ENCODE measurements at places on chromosomes 6 and 20.

- DNase-seq, result no peak
Observed at GRCh38 chr20:53195876-53196610, 223.9 kb downstream of the TSHZ2 start.

DNA sequence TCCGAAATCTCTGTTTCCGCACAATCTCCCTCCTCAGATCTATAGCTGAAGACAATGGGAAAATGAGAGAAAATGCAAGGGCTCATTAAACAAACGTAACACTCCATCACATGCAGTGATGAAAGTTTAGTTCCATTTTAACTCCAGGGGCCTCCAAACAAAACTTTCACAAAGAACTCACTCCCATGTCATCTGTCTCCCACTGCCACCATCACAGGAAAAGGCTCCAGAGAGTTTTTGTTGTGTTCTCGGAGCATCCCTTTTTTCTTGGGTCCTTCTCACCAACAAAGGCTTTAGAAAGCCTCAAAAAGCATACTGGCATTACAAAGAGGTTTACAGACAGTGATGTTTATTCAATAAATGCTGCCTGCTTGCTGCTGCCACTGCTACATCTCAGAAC lies 339.6 kb downstream of the TPBG start:
- DNase-seq, result no peak

DNA sequence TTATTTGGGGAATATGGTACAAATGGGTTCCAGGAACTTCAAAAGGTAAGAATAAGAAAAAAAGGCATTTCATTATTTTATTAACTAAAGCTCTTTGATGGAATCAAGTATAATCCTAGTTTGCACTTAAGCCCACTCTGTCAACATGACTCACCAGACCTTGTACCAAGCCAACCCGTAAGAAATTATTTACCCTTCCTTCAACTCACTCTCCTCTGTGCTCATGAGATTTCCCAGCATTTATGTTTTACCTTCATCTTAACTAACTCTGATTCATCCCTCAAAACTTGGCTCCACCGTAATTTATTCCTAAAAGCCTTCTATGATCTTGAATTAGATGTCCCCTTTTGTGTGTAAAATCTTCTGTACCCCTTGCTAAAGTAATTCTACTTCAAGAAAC lies 308.7 kb downstream of the PKHD1 start:
- DNase-seq, result no peak

GRCh38 chr6:158655569-158656450 lies 6.0 kb downstream of the SYTL3 start:
- DNase-seq, result no peak

DNA sequence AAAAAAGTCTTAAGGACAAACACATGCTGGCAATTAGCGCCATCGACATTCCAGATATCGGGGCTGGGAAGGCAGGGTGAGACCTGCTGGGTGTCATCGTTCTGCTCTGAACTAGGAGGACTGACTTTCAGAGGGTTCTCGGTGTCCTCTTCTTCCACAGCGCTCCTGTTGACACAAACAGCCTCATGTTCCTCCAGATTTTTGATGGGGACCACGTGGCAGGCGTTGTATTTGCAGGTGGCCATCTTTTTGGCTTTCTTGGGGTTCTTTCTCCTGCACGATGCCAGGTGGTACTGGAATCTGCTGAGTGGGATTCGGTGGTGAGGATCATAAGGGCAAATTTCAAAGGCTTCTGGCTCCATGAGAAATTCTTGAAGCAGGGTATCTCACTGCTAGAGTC lies 469 bp downstream of the GTSF1L start:
- no peak for DNase-seq

DNA sequence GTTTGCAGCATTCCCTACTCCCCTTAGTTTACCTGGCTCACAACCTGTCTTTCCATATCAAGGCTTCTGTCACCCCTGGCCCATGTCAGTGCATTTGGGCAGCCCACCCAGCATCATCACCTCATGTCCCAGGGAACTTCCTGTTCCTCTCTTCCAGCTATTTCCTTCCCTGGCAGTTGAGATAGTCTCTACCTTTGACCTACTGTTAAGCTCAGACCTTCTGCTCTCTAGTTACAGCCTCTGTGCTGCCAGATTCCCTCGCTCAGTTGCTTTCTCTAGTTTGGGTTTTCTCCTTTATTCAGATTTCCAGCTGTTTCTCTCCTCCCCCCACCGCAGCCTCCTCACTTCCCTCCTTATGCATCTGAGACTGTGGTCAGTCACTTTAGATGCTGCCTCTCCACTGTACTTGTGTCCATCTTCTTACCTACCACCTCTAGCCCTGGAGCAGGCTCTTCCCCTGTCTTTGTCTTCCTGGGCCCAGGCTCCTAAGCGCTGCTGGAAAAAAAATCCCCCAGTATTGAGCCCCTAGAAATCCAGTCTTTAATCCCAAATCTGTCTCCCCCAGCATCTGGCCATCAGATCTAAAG lies 16.3 kb downstream of the PTPN1 start:
- DNase-seq, result no peak

DNA sequence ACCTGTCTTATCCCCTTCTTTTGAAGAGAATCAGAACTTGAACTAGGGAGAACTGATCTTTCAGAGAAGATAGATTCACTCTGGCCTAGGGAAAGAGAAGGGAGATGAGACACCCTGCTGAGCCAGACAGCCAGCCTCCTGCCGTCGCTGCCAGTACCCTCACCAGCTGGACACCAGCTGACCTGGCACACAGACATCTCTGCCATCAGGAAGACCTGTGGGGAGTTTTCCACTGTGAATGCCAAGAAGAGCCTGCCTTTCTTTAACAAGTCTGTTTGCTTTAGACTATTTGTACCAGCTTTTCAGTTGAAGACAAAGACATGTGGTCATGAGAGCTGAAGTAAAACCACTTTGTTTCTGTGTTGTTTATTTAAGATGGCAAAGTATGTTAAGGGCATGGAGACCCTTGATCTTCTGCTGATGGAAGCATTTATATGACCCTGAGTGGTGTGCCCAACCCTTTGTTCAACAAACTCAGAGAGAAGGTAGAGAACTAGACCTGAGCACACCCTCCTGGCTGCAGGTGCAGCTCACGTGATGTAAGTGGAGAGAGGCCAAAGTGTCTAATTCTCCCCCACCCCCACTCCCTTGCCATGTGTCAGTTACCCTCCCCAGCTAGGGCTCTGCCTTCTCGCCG lies 82.3 kb upstream of the SLC24A3 start:
- DNase-seq, result no peak

DNA sequence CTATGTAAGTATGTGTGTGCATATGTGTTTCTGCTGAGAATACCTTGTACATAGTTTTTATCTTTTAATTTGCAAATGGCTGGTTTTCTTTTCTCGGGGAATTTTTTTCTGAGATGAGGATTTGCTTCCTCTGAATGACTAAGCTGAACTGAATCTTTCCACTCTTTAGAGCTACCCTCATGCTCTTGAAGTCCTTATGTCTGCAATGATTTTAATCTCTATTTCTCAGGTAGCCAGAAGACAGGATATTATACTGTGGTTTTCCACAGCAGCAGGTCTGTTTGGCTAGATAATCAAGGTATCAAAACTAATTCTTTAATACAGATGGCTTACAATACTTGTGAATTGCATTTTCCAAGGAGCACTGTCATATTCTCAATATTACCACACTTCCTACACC lies 114.7 kb downstream of the PLCB1 start:
- DNase-seq, result no peak

DNA sequence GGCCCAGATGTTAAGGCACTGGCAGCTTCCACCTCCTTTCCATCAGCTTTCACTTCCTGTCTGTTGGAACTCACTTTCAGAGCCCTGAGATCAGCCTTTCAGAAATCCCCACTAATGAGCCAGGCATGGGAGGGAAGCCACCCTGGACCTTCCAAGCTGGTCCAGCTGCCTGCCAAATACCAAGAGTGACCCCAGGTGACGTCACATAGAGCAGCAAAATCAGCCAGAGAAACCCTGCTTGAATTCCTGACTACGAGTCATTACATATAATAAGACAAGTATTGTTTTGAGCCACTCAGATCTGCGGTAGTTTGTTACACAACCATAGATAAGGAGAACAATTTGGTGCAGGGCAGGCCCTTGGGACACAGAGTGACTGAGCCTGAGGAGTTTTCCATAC lies 556.0 kb upstream of the JAG1 start:
- no peak for DNase-seq

GRCh38 chr6:145235207-145235606 lies 500.1 kb downstream of the EPM2A start:
- DNase-seq, result no peak

GRCh38 chr20:39638731-39639130 lies 676.6 kb downstream of the DHX35 start:
- no peak for DNase-seq

GRCh38 chr20:57329608-57330221 lies at the start of gene SPO11:
Gene SPO11 (plus strand): TSS chr20:57329803. CDS start chr20:57329868, 65 bp downstream.
- DNase-seq, result no peak

- no peak for DNase-seq
Observed at GRCh38 chr6:74167511-74167910, 471.5 kb downstream of the CD109 start.

DNA sequence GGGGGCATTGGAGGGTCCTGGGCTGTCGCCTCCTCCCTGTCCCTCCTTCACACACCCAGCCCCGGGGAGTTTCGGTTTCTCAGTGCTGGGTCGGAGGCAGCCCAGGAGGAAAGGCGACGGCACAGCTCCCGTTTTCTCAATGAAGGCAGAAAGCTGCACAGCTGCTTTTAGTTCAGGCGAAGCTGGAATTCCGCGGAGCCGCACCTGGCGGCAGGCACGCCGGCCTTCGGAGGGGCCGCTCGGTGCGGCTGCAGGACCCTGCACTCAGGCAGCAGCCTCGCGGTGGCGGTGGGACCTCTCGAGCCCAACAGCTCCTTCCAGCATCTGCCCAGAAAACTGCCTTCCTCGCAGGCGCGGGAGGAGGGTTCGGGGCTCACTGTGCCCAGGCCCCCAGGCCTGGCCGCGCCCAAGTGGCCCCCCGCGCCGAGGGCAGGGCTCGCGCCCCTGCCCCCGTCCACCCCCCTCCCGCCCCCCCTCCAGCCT lies 4.6 kb downstream of the FOXQ1 start:
- DNase-seq, result no peak
